Immature natural killer cell (primary cell): ENCODE measurements at places on chromosomes 2 and 18.

DNA sequence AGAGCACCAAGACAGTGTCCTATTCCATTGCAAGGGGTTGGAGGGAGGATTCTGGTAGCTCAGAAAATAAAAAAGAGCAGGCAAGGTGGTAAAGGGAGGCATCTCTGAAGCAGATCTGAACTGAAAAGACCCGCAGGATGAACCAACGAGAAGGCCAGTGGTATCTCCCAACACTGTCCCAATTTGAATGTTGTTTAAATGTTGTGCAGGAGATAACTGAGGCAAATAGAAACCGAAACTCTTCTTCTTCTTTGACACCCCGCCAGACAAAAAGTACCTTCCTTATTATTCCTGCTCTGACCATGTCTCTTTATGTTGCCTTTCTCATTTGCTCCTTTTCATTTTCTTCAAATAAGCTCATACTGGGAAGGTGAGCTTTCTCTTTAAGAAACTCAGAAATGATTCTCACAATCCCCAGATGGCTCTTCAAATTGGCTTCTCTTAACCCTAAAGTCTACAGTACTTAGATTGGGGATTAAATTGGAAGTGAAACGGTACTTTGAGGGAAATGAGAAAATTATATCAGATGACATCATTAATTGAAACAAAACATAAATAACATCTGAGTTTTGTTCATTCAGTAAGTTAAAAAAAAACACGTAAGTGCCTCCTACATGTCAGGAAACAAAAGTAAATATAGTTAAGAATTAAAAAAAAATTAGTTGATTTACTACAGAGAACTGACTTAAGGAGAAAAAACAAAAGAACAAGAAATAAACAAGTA is 143.6 kb downstream of the WDPCP start:
- DNase-seq: no peak

- DNase-seq: no peak
Measured at GRCh38 chr2:42186366-42186765, 17.2 kb downstream of the EML4 start.

- DNase-seq: no peak
Measured at GRCh38 chr2:60530660-60531281, 22.7 kb downstream of the BCL11A start.

- DNase-seq: peak; percentile 47
Measured at GRCh38 chr2:234348081-234348480, 148.8 kb downstream of the ARL4C start.

GRCh38 chr2:121031568-121032340 is 253.2 kb downstream of the TFCP2L1 start:
- no peak for DNase-seq

DNA sequence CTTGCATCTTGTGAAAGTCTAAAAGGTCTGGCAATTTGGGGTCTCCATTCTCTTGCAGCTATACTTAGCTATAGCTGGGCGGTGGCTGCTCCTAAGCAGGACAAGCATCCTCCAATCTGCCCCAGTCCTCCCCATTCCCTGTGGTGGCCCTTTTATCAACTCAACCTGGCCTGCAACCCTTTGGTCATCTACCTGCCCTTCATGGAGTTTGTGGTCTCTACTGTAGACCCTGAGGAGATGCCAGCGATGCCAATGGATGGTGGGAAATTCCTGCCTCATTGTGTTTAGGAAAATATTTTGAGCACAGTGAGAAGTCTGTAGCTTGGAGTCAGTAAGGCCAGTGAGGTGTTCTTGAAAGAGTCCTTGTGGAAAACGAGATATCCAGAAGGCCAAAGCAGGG is 143.4 kb downstream of the CAPN13 start:
- DNase-seq: no peak

DNA sequence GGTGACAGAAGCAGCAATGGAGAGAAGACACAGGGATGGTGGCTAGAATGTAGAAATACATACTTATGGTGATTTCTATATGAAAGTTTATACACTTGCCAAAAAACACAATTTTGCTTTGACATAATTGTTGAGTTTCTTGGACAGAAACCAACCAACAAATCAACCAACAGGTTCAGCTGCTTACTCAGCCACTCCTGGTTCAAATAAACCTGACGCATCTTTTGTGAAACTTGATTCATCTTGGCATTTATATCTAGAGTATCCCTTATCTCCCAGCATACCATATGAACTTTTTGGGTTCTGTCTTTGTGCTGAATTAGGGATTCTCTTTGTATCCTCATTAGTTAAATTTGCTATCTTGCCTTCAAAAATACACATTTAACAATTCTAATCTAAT is 54.1 kb upstream of the ERBB4 start:
- DNase-seq: no peak

DNA sequence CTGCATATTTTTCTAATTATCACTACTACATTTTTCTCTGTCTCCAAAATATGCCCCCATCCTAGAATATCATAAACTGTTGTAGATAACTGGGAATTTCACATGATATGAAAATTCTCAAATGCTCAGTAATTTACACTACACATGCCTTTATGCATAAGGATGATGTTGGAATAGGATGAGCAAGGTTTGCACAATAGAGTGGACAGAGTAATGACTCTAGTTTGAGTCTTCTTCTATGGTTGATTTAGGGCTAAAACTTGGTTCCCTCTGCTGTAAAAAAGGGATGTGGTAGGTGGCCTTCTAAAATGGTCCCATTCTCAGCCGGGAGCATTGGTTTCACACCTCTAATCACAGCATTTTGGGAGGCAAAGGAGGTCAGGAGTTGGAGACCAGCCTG is 129.9 kb downstream of the BCL11A start:
- DNase-seq: no peak

DNA sequence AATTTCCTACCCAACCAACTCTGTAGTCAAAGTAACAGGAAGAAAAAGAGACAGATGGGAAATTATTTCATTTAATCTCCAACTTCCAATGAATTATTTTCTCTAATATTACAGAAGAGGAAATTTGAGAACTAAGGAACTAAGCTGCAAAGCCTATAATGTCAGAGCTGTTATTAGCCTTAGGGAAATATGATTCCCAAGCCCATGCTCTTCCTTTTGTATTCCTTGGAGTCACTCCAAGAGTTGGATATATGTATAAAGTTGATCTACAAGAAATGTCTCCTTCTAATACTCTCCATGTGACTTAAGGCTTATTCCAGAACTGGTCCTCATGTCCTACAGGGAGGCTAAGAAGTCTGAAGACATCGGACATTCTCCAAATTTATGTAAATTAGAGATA is 31.6 kb upstream of the VWC2L start:
- no peak for DNase-seq
